ENCODE measurements at places on chromosomes 4 and X.

GRCh38 chr4:78634011-78634664, 82.6 kb downstream of the ANXA3 start:
- no peak for DNase-seq

DNA sequence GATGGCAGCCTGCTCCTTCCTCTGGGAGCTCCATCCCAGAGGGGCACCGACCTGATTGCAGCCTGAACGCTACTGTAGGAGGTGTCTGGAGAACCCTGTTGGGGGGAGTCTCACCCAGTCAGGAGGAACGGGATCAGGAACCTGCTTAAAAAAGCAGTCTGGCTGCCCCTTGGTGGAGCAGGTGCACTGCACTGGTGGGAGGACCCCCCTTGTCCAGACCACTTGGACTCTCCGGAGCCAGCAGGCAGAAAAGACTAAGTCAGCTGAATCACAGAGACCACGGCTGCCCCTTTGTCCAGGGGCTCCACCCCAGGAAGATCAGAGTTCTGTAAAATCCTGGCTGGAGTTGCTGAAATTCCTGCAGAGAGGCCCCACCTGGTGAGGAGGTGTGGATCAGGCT, 67.3 kb upstream of the MAGEB18 start:
- no peak for DNase-seq

- DNase-seq: no peak
These were observed 126.4 kb downstream of the HMX1 start for GRCh38 chr4:8745005-8745790.

GRCh38 chrX:75522565-75523431, at the start of gene ZDHHC15:
TSS of gene ZDHHC15 (minus strand) at chrX:75523037. CDS start at chrX:75523024, 13 bp downstream.
- DNase-seq: no peak

DNA sequence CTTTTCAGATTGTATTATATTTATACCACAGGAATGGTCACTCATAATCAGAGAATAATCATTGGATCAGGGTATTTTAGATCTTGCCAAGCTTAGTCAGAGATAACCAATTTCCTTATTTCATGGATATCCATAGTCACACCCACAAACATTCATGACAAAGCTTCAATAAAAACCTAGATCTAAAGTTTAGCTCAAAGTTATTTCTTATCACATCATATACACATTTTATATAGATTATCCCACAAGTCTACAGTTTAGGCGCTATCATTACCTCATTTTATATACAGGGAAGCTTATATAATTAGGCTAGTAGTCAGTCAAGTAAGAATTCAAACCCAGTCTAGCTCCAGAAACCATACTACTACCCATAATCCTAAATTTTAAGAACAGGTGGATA, 82.3 kb downstream of the SLC10A7 start:
- no peak for DNase-seq

DNA sequence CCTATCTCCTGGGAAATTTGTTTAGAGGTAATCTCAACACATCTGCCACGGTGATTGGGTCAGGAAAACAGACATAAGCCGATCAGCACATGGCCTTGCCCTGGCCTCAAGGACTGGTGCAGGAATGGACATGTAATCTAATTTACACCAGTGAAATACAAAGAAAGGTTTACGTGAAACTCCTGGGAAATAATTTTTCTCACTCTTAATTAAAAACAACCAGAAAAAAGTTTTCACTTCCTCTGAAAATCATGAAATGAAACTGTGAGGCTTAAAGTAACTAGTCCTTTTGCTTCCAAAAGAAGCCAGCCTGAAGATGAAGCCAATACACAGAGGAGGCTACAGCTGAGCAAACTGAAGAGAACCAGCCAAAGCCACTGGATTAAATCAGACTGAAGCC, 154.1 kb upstream of the FAM241A start:
- DNase-seq: no peak

DNA sequence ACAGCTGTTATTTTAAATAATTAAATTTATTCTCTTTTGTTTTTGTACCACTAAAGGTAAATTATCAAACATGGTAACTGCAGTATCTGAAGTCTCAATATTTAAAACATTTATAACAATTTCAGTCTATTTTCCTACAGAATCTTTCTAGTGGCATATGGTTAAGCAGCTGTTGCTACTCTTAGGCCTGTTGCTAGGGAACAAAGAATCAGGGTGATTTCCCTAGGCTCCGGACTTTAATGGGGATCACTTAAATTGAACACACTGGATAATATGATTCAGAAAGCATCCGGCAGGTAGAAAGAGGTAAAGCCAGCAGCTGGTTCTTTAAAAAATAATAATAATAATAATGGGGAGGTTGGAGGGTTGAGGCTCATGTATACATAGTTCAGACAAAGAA, 17.6 kb downstream of the FBXO8 start:
- no peak for DNase-seq

Measured in NCI-H460 (cell line).